ENCODE measurements at places on chromosomes 7 and 10.

- DNase-seq: no peak
Observed at GRCh38 chr10:70551971-70552422, 50.5 kb downstream of the PRF1 start.

GRCh38 chr10:110572862-110573261, 5.4 kb downstream of the SMC3 start:
- no peak for DNase-seq

DNA sequence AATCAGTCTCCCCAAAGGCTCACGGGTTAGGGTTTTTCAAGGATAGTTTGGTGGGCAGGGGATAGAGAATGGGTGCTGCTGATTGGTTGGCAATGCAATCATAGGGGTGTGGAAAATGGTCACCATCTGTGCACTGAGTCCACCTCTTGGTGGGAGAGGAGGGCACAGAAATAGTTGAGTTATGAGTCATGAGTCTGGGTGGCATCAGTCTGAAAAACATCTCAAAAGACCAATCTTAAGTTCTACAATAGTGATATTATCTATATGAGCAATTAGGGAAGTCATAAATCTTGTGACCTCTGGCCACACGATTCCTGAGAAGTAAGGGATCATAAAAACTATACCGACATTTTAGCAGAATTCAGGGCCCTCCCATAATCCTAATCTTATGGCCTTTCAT, 62.7 kb downstream of the LGI1 start:
- no peak for DNase-seq

- no peak for DNase-seq
Observed at GRCh38 chr7:94436700-94437099, 42.0 kb downstream of the COL1A2 start.

DNA sequence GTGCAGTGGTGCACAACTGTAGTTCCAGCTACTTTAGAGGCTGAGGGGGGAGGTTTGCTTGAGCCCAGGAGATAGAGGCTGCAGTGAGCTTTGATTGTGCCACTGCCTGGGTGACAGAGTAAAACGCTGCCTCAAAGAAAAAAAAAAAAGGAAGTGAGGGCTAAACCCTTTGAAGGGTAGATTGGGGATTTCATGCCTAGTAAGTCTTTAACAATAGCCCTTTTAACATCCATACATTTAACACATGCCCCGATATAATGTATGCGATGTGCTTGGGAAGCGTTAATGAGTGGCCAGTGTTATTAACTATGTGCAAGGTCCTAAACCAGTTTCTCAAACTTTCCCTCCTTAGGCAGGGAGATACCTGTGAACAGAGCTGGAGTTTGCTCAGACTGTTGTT, 229.2 kb upstream of the HPS1 start:
- no peak for DNase-seq

DNA sequence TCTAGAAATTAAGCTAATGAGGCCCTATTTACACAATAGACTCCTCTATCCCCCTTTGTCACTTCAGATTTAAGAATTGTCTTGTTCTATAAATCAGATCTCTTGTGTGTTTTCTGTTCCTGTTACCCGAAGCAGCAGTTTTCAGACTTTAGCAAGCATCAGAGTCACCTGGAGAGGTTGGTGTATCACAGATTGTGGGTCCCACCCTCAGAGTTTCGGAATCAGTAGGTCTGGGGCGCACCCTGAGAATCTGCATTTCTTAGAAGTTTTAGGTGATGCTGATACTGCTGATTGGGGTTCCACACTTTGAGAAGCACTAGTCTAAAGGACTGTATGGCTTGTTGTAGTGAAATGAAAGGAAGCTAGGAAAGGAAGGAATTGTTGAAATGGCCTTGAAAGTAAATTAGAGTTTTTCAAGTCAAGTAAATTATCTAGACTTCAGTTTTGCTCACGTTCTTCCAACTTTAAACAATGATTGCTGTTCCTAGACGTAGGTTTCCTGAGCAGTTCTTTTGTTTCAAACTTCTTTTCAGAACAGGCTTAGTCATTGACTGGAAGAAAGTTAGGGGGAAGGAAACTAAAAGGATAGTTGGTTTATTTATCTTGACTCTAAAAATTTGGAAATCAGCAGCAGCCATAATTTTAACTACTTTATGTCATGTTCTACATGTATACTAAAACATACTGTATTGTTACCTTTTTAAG, 15.7 kb downstream of the BPGM start:
- DNase-seq: no peak

DNA sequence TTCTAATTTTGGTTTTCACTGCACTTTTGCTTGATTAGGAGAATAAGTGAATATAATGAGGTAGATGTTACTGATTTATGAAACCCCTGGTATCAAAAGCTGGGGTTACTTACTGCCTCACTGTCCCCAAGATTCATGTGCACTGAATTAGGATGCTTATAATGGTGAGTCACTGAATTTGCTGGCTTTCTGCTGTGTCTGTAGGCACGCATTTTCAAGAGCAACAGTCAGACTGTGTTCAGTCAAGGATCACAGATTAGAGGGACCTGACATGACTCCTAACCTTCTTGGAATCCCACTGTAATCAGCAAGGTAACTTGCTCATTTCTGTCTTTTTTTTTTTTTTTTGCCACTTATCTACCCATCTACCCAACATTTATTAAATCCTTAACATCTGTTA, 59.7 kb downstream of the GPR85 start:
- no peak for DNase-seq

- DNase-seq: no peak
Observed at GRCh38 chr7:134532180-134532953, 5.0 kb downstream of the AKR1B10 start.

GRCh38 chr10:20372748-20373147, 524.4 kb downstream of the NEBL start:
- DNase-seq: no peak

GRCh38 chr7:37068902-37069301, 344.6 kb upstream of the AOAH start:
- no peak for DNase-seq

DNA sequence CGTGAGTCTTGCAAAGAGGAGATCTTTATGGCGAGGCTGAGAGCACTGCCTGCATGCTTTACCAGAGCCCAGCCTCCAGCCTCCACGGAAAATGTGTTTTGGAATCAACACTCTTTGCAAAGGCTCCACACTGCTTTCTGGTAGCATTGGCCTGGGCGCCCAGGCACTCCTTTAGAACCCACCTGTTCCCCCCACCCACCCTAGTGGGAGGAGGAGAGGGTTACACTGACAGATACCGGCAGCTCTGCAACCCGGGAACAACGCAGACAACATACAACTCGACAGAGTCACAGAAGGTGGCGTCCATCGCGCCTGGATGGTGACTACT, 5.5 kb upstream of the MNX1 start:
- no peak for DNase-seq

GRCh38 chr7:117673839-117674238, 194.0 kb downstream of the CFTR start:
- DNase-seq: peak; percentile 1

GRCh38 chr7:132558815-132559214, 17.5 kb downstream of the PLXNA4 start:
- no peak for DNase-seq

- DNase-seq: no peak
Observed at GRCh38 chr7:156019308-156019707, 207.0 kb upstream of the SHH start.

- DNase-seq: no peak
Observed at GRCh38 chr7:1024876-1025742, 19.2 kb upstream of the GPR146 start.

GRCh38 chr7:101723835-101724234, 93.6 kb upstream of the CUX1 start:
- DNase-seq: no peak

DNA sequence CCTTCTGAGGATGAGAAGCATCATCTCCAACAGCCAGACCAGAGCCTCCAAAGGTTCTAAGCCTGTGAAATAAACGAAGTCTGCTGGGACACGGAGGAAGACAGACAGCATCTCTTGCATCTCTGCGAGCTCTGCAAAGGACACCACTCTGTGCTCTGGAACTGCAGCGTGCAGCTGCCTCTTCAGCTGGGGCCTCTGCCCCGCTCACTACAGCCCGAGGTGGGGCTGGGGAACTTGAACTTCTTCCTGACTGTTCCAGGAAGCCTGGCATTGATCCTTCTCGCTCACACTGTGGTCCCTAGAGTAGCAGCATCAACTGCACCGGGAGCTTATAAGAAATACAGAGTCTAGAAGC, 163.3 kb downstream of the USP6NL start:
- DNase-seq: no peak

DNA sequence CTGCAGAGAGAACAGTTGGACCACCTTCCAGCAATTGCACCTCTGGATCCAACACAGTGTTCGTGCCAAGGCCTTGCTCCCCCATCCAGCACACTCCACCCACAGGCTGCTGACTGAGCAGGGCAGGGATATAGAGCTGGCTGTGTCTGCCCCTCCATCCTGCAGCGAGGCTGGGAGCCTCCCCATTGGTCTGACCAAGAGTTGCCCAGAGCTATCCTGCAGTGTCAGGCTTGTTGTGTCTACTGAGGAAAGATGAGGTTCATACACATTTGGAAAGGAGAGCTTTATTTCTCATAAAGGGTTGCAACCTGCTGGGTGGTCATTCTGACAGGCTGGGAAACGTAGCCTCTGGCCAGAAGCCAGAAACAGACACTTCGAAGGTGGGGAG, 27.1 kb downstream of the PRF1 start:
- DNase-seq: no peak

- DNase-seq: no peak
Observed at GRCh38 chr7:70681469-70682350, 450.2 kb upstream of the GALNT17 start.

DNA sequence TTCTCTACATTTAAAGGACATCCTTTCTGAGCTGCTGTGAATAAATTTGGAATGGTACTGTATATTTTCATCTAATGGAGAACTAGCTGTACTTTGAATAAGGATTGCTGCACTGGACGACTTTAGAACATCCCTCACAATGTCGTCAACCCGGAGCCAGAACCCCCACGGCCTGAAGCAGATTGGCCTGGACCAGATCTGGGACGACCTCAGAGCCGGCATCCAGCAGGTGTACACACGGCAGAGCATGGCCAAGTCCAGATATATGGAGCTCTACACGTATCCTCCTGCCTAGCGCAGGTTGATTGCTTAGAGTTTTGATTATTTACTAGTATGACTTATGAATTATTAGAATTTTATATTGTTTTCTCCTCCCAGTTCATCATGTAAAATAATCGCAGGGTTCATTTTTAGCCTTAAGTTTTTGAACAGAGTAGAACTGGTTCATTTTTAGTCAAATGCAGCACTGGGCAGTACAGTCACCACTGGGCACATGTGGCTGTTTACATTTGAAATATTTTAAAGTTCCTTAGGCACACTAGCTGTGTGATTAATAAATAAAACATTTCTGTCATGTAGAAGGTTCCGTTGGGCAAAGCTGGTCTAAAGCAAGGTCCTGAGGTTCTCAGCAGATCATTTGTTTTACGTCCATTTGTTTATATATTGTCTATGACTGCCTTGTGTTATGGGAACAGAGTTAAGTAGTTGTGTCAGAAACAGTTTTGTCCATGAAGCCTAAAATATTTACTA, 31.5 kb downstream of the CUL1 start:
- DNase-seq: no peak

DNA sequence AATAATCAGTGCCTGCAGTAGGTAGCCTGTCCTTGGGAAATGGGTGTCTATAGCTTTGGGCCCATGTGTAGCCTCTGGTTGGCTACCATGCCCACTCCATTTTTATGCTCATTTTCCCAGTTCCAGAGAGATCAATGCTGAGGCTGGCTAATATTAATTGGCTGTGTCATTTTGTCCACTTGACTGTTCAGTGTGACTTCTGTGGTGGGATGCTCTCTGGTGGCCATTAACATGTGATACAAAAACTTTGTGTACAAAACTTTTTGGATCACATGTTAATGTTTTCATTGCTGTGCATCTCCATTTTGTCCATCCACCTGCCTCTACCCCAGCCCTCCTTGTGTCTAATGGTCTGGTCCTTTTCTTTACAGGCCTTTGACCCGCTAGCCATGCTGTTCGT, 22.7 kb downstream of the VIM start:
- no peak for DNase-seq

GRCh38 chr10:62108759-62109586, 159.7 kb downstream of the RTKN2 start:
- no peak for DNase-seq

All from keratinocyte (primary cell).